ENCODE measurements at places on chromosomes 1 and 21.

DNA sequence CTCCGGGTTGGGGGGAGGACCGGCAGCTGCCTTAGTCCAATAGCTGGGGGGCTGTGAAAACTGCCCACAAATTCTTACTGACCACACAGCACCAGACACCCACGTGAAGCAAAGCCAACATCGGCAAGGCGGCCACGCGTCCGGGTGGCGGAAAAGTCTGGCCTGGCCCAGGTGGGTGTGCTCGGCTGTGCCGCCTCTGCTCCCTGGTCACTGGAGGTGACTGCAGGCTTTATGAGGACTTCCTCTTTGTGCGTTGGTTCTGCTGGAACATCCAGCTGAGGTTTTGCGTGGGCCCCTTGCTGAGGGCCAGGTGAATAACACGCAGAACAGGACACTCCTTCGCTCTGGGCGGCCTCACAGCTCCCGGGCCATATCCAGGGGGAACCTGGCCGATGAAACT is 35.4 kb downstream of the FAAP20 start:
- no peak for DNase-seq

- DNase-seq = peak; percentile 87
These were observed 1.1 kb upstream of the PEAR1 start for GRCh38 chr1:156892190-156893047.

DNA sequence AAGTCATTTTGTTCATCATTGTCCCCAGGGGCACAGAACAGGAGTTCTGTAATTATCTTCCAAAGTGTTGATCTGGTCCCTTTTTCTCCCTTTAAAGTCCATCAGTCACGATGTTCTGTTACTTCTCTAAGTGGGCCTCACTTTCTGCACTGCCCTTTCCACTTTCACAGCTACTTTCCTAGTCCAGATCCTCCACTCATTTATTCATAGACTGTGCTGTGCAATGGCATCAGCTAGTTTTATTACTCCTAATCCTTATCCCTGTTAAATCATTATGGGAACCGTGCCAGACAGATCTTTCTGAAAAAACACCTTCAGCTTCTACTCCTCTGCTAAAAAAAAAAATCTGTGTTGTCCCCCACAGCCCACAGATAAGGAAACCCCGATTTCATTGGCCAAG is 64.0 kb upstream of the BCL10 start:
- no peak for DNase-seq

- DNase-seq = no peak
These were observed 10.6 kb downstream of the GBP5 start for GRCh38 chr1:89261926-89262515.

GRCh38 chr1:32761253-32761877 is 55.8 kb downstream of the YARS1 start:
- peak; percentile 21 for DNase-seq

DNA sequence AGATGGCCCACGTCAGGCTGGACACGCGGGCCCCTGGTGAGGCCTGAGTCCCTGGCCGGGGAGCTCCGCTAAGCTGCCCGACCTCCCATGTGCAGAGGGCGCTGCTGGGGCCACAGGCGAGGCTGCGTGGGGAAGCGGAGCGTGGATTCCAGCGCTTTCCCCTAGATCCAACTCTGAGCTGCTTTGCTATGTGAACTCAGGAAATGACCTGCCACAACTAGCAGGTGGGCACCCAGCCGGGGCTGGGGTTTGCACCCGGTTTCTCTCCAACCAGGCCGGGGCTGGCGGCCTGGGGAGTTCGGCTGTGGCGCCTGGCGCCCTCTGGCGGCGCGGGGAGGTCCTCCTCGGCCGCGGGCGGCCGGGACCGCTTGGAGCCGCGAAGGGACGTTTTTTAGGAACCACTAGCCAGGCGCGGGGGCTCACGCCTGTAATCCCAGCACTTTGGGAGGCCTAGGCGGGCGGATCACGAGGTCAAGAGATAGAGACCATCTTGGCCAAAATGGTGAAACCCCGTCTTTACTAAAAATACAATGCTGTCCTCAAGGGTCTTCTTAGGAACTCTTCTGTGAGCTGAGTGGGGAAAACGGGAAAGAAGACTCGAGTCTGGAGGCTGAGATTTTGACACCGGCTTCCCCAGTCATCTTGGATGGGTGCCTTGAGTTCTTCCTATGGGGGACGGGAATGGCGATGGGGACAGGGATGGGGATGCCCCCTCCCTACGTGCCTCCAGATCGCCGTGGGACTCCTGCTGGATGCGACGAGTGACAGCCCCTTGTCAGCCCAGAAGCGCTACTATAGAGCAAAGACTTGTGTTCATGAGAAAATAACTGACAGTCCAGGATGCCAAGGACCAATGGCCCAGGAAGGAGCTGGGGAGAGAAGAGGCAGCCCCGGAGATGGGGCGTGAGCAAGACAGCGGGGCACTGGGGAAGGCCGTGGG is 12.6 kb downstream of the PYCR2 start:
- peak; percentile 66 for DNase-seq

- no peak for DNase-seq
These were observed 484.3 kb downstream of the CAMTA1 start for GRCh38 chr1:7269525-7269924.

- no peak for DNase-seq
These were observed 58.6 kb upstream of the ARHGAP29 start for GRCh38 chr1:94296018-94296417.

- peak; percentile 16 for DNase-seq
These were observed 114.7 kb upstream of the IRF2BP2 start for GRCh38 chr1:234724516-234725176.

DNA sequence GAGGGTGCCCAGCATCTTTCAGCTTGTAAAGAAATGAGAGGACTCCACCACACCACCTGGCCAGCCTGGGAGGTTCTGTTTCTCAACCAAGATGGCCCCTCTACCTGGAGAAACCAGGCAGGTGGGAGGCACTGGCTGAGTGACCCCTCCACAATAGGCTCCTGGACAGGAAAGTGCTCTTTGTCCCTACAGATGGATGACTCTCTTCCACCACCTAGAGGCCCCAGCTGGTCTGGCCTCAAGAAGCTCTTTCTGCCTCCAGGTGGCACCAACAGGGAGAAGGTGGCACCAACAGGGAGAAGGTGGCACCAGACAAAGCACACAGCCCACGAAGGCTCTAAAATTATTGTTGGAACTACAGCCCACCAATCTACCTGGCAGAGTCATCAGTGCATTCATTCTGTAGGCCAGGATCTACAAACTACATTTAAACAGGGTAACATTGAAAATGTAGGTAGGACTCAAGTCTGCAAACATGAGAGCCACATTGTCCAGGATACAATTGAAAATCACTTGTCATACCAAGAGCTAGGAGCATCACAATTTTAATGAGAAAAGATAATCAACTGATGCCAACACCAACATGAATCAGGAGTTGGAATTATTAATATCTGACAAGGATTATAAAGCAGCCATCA is 14.4 kb downstream of the TMPRSS3 start:
- DNase-seq = no peak
